ENCODE measurements at places on chromosomes 6 and 20.

GRCh38 chr6:46103441-46104115, 26.2 kb upstream of the ENPP4 start:
- no peak for DNase-seq

DNA sequence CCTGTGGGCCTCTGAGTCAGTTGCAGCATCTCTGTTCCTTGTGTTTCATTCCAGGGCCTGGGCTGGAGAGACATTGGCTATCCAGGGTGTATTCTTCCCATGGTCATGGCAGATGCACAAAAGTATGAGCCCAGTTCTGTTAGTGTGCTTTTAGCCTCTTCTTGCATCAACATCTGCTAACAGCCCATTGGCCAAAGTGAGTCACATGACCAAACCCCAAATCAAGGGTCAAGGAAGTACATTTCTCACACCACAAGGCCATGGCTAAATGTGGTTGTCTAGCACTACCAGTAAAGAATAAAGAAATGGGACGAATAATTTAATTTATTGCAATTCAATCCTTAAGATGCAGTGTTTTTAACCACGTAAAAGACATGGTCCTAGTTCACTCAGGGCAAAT, 43.9 kb downstream of the NRN1 start:
- no peak for DNase-seq

GRCh38 chr20:64065062-64065973, 2.3 kb downstream of the TCEA2 start:
- DNase-seq: no peak

DNA sequence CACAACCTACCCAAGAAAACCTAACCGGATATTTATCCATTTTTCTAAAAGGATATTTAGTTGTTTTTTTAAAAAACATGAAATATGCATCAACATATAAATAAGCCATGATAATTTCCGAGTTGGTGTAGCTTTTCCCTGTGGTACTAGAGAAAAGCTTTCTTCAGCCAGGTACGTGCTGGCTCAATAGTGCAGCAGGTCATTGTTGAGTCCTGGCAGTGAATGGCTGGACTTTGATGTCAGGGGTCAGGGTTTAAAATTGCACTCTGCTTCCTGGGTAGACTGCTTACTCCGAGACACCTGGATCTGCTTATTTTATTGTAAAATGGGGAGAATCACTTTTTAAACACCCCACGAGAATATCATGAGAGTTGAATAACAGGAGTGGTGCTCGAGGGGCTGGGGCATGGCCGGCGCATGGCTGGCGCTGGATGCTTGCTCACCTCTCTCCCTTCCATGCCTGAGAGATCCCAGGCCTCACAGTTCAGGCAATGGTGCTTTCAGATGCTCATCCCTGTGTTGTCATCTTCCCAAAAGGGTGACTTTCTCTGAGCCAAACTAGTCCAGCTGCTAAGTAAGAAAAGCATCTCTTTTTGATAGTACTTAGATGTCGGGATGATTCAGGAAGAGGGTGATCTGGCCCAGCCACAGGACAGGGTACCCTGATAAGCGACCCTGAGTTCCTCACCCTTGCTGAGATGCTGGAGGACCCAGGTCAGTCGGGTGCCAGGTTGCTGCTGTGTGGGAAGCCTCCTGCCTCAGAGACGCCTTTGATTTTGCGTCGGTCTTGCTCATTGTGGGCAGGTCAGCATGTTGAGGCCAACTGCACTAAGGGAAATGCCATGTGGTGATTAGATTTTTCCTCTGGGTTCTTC, 269.1 kb upstream of the FOXQ1 start:
- no peak for DNase-seq

DNA sequence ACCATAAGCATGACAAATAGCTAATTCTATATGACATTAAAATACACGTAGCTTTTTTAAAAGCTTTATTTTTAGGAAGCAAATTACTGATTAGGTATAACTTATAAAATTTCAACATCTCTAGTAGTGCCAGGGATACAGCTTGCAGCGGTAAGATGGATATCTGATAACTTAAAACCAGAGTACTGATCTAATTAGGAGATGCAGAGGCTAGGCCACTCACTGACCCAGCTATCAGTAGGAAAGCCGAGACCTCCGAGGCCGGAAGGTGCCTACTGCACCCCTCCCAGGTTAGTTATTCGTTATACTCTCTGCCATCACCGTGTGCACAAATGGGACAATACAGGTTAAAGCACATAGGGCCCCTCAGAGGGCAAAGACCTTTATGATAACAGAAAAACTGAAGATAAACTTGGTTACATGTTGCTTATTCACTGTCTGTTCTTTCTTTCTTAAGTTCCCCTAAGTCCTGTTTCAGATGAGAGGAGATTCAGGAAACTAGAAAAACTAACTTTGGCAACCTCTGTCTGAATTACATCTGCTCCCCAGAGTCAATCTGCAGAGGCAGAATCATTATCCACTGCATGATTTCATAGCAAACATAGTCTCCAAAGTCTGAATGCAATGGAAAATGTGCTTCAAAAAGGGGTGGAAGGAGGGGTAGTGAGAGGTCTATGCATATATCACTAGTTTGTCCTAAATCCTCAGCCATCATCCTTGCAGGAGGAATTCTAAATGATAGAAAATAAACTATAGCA, 60.8 kb downstream of the RIPOR2 start:
- DNase-seq: no peak
